ENCODE measurements at places on chromosomes 7 and 10. TPM values are rescaled to one million over a fixed set of nuclear protein-coding genes. Genes with fewer than 3 reads are reported as not detected.

GOLGA7B gene
- not detected for total RNA-seq

INMT gene
- 0.30 TPM for total RNA-seq

ACBD7 gene
- total RNA-seq = 0.30 TPM

CPA1 gene
- 0.30 TPM for total RNA-seq

EN2 gene
- total RNA-seq = under 0.01 TPM

TCAF2 gene
- total RNA-seq = 2.4 TPM

UNCX gene
- not detected for total RNA-seq

LIPJ gene
- total RNA-seq = not detected

ATOH7 gene
- total RNA-seq = not detected

C10orf95 gene
- not detected for total RNA-seq

GIMAP4 gene
- 0.59 TPM for total RNA-seq

GPR15LG gene
- not detected for total RNA-seq

PRPS1L1 gene
- total RNA-seq = not detected

HOXA7 gene
- total RNA-seq = 1.8 TPM

PNLIPRP1 gene
- total RNA-seq = not detected

CHST3 gene
- total RNA-seq = 35.0 TPM

AKR1D1 gene
- not detected for total RNA-seq
